Cortex of kidney (tissue), 1 donor: ENCODE measurements at places on chromosomes 6 and 20.

DNA sequence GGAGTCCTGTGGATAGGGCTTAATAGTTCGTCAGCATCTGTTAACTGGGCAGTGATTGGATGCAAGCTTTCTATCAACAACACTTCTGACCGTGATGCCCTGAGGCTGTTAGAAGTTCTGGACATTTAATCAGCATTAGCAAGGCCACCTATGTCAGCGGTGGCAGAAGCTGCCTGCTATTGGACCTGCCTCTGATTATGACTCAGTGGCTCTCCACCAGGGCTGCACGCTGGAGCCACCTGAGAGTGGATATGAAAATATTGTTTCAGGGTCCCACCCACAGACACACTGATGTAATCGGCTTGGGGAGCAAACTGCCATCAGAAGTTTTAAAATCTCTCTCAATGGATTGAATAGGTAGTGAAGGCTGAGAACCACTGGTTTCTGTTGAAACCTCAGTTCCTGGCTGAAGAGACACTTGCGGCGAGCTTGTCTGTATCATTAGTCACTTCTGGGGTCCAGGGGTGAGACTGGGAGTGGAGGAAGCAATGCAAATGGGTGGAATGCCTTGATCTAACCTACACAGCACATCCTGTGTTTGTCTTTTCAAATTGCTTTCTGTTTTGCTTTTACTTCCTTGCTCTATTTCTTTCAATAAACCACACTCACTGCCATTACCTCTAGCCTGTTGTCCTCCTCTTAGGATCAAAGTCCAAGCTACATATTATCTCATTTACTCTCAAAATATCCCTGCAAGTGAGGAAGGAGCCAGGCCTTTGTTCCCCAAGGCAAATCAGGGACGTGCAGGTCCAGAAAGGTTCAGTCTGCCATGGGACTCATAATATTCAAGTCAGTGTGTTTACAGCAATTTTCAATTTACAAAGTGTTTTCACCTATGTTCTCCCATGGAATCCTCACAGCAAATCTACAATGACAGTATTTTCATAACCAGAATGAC lies 4.2 kb downstream of the CLIC5 start:
- no peak for DNase-seq

DNA sequence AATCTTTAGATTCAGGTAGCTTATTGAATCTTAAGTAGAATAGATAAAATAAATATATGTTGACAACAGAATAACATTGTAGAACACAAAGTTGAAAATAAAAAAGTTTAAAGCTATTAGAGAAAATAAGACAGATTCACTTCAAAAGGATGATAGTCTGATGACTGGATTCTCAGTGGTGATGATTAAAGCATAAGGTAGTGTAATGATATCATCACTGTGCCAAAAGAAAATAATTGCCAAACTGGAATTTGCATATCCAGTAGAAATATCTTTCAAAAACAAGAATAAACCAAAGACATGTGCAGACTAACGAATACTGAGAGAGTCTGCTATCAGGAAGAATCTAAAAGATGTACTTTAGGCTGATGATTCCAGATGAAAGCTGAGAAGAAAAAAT lies 30.2 kb downstream of the ENPP1 start:
- no peak for DNase-seq

- DNase-seq = no peak
Measured at GRCh38 chr6:41966961-41967311, 25.3 kb upstream of the CCND3 start.

GRCh38 chr6:127345521-127345920 lies 2.1 kb upstream of the ECHDC1 start:
- no peak for DNase-seq

DNA sequence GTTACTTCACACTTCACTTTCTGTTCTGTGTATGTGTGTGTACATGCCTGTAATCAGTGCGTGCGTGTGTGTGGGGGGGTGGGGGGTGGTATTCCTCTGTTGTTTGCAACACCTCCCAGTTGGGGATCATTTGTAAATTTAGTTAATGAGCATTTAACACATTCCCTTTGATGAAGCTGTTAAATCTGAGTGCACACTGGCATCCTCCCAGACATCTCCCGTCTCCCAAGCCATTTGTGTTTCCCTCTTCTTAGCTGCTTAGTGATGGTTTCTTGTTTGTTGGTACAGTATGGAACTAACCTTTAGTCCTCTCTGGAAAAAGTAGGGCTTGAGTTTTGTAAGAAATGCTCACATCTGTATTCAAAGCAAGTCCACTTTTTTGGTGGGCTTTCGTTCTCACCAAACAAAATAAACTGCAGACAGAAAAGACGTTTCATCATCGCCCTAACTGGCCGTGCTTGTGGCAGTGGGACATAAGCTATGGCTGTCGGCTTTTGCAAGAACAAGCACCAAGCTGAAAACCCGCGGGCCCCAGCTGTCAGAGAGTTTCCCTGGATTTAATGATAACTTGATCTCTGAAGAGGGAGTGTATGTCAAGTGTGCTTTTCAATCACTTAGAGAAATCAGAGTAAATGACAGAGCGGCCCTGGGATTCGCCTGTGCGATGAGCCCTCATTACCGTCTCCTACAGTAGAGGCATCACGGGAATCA lies 54.9 kb upstream of the SASH1 start:
- no peak for DNase-seq

- no peak for DNase-seq
Measured at GRCh38 chr6:144033816-144034735, 26.0 kb upstream of the PLAGL1 start.

- DNase-seq = no peak
Measured at GRCh38 chr20:56391037-56391436, 978 bp downstream of the AURKA start.

DNA sequence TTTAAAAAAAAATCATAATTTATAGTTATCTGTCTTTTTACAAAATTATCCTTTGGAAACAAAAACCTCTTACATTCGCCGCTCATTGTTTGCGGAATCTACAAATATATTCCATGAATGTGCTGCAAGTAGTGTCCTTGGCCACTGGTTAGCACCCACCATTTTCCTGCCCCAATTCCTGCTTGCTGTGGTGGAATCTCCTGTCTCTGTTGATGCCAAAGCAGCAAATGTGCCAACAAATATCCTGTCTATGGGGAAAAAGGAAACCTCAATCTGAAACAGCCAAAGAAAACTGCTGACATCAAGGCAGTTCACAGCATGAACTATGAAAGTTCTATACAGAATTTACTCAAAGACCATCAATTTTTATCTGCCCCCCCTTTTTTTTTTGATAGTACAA lies 603.6 kb downstream of the COL12A1 start:
- DNase-seq = no peak

DNA sequence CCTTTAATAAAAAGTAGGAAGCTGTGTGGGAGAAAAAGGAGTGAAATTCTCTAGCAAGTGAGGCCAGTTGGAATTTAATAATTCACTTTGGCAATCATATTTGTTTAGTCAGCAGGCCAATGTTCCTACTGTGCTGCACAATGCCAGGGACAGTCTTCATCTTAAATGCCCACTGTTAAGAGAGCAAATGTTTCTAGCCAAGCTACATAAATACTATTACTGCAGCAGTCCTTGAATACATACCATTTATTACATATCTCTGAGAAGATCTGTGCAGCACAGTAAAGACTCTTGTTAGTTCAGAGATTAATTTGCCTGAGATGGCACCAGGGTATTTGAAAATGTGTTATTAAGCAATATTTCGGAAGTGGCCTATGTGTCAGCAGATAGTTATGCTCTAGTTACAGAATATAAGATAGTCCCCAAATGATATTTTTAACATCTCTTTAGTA lies 105.4 kb downstream of the OGFRL1 start:
- no peak for DNase-seq

GRCh38 chr6:158293122-158293521 lies 19.1 kb upstream of the TULP4 start:
- DNase-seq = no peak
